ENCODE measurements at places on chromosomes 1 and 21. TPM values are rescaled to one million over a fixed set of nuclear protein-coding genes. Genes with fewer than 3 reads are reported as not detected.

VSIG8 gene
- polyA plus RNA-seq = not detected

GRCh38 chr21:43340491-43341377 is 86.2 kb downstream of the SIK1 start:
- DNase-seq = no peak

FCRLB gene
- polyA plus RNA-seq = 0.48 TPM

DNA sequence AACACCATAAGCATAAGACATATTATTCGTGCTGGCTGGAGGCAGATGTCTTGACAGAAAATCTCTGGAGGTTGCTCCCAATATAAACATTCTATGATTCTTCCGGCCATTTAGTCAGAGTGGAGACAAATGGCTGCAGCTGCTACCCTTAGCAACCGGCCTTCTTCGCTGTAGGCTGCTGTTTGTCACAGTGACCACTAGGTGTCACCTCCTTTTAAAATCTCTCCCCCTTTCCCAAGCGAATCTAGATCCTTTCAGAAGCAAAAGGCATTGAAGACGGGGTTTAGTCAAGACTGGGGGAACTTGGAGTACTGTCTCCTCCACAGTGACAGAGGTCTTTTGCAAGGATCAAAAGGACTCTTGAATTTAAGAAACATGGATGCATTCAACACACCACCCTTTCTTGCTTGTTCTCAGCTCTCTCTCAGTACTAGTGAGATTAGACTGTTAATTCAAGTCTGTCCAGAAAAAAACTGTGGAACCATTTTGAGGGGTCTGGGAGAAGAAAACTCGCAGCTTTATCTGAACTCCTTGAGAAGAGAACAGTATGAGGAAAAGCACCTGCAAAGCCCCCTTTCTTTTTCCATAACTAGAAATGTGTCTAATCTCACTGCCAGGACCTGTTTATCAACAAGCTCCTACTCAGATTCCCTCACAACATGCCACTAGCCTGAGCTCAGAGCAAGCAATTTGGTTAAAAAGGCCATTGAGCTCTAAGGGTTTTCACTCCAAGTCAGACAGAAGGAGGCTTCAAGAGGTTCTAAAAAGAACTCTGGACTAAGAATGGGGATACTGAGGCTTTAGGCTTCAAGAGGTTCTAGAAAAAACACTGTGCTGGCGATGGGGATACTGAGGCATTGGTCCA is 408.3 kb upstream of the PLXNA2 start:
- DNase-seq = peak; percentile 85

DNA sequence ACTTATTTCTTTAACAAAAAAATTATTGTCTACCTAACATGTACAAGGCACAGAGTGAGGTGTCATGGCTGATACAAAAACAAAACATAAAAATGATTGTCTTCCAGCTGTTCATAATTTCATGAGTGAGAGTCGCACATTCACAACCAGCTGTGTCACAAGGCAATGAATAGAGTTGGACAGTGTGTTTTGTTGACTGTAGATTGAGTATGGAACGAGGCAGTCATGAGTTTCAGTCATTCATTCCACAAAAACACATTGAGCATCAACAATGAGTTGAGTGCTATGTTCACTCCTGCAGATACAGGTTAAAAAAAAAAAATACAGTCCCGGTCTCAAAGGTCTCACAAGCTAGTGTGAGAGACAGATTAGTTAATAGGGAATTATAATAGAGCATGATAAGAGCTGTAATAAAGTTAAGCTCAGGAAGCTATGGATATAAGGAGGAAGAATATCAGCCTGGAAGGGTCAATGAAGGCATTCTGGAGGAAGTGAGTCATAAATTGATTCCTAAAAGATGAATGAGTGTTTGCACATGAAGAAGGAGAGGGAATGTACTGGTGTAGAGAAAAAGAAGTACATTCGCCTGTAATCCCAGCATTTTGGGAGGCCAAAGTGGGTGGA is 47.8 kb upstream of the ARHGAP29 start:
- no peak for DNase-seq

DNA sequence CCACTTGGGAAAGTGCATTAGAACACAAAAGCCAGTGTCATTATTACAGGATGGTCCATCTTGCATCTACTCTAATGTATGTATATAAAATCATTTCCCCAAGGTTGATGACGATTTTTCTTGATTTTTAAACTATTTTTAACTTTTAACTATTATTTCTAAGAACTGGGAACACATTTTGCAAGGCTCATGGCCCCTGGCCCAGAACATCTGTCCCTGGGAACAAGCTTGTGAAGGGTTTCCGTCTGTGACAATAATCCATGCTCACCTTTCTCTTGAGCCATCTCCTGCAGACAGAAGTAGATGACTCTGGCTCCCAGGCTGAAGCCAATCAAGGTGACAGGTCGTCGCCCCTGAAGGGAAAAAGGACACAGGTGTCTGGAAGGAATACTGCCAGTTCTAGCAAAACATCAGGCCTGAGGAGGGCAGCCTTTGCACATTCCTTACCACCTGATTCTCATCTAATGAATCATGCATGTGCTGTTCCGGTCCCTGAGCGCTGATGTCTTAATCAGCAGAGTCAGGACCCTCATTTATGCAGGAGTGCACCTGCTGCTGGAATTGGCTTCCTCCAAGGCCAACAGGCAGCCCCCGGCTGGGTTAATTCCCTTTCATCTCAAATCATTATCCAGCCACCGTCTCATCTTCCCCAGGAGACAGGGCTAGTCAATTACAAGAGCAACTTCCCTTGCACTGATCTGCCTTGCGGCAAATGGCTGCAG is 62.5 kb downstream of the TMCO4 start:
- no peak for DNase-seq

DNA sequence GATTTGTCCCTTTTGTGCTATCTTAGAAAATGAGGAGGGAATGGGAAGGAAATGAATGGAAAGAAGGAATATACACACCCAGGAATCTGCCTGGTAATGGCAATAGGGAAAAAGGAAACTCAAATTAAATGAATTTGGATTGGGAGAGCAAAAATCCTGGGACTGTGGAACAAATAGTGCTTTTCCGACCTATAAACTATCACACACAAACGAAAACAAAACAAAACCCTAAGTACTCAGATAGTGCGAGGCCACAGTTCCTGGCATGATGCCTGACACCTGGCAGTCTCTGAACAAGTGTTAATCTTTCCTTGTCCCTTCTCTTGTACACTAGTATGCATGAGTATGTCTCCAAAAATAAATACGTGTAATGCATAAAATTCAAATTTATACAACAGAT is 319.8 kb upstream of the SPAG17 start:
- DNase-seq = peak; percentile 68

KRTAP13-2 gene
- not detected for polyA plus RNA-seq

DNA sequence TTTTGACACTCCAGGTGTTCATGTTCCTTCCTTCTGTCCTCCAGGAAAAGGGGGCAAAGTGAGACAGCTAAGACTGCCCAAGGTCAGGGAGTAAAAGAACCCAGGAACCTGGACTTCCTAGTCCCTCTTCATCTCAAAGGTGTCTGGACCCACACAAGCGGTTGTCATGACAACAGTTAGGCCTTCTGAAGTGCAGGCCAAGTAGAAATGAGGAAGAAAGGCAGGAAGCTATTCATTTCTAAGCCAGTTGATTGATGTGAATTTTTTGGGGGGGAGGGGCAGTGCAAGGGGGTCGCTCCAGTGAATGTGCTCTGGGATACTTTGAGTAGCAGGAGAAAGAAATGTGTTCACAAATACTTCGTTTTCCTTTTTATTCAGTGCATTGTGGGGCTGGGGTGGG is 114.3 kb downstream of the NAV1 start:
- no peak for DNase-seq

- DNase-seq = no peak
These were observed 8.7 kb downstream of the GNAT2 start for GRCh38 chr1:109610609-109611307.

FTCD gene
- 0.70 TPM for polyA plus RNA-seq

SAMD13 gene
- polyA plus RNA-seq = 6.8 TPM

GRCh38 chr1:3795453-3796214 is 664 bp downstream of the LRRC47 start:
- no peak for DNase-seq

GRCh38 chr1:35577071-35577998 is 4.2 kb downstream of the TFAP2E start:
- DNase-seq = no peak

DNA sequence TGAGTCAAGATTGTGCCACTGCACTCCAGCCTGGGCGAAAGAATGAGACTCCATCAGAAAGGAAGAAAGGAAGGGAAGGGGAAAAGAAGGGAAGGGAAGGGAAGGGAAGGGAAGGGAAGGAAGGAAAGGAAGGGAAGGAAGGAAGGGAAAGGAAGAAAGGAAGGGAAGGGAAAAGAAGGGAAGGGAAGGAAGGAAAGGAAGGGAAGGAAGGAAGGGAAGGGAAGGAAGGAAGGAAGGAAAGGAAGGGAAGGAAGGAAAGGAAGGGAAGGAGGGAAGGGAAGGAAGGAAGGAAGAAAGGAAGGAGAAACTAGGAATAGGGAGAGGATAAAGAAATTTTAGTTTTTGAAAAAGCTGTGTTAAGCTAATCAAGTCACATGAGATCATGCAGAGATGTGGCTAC is 33.4 kb upstream of the NID1 start:
- no peak for DNase-seq

LCE1A gene
- polyA plus RNA-seq = not detected

- DNase-seq = no peak
These were observed 61.0 kb downstream of the B3GALT5 start for GRCh38 chr21:39673736-39674135.

All from muscle of back (tissue), 13 donors.